GM23338 (cell line): ENCODE measurements at places on chromosomes 12 and 14.
A peak's percentile ranks its signal among the peaks of the same experiment; 100 is the strongest.

DNA sequence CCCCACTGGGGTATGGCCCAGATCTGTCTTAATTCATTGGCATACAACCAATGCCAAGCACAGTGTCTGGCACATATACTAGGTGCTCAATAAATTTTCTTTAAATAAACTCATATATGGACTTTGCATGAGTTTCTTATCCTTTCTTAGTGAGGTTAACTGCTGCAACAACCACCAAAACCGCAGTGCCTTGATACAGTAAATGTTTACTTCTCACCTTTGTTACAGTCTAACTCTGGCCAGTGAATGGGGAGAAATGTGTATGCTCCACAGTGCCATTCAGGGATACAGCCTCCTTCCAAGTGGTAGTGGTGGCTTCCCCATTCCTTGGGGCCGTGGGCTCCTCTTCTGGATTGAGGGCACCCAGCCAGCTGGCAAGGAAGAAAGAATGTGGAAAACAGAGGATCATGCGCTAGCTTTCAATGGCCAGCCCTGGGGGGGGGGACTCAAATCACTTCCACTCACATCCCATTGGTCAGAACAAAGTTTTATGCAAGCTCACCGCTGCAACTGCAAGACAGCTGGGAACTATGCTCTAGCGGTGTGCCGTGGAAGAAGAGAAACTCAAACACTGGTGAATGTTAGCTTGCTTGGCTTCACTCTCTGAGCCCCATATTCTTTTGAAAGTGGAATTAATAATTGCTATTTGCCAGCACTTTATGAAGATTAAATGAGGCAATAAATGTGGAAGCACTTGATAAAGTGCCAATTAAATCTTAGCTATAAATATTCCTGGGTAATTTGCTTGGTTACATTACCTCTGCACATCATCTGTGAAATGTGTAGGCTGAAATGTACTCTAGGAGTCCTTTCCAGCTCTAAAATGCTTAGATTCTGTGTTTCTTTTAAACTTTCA lies 51.0 kb upstream of the SOCS2 start:
- DNase-seq = peak; percentile 11

GRCh38 chr12:27550653-27550975 lies 26.6 kb downstream of the PPFIBP1 start:
- DNase-seq = no peak

DNA sequence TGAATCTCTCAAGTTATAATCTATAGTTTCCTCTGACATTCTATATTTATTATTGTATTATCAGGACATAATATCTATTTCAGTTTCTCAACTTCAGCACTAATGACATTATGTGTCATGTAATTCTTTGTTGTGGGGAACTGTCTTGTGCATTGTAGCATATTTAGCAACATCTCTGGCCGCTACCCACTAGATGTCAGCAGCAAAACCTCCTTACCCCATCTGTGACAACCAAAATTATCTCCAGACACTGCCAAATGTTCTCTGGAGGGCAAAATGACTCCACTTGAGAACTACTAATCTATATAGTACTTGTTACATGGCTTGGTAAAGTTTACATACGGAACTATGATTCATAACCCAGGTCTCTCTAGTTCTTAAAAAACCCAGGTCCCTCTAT lies 110.2 kb downstream of the RASSF9 start:
- DNase-seq = no peak

DNA sequence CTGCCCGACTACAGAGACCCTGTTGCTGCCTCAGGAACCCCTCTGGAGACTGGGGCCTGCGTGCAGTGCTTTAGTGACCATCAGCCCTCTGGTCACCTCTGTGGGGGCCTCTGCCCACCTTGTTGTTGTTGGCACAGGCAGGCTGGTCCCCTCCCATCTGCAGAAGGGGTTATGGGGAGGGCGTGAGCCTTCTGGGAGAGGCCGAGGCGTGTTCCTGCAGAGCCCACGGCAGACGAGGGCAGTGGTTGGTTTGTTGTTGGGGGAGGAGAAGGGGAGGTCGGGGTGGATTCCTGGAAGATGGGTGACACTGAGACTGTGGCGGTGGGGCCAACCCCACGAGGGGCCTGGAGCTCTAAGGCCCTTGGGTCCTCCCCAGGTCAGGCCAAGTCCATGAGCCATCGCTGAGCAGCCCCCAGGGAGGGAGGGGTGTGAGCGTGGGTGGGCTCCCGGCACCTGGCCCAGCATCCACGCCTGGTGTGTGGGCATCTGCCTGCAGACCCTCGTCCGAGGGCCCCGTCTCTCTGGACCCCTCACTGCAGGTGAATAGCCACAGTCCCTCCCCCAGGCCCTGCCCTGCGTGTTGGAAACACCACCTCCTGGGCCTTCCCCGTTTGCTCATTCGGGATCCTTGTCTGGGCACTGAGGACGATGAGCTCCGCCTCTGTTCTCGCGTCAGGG lies 23.6 kb downstream of the FBRSL1 start:
- DNase-seq = no peak

DNA sequence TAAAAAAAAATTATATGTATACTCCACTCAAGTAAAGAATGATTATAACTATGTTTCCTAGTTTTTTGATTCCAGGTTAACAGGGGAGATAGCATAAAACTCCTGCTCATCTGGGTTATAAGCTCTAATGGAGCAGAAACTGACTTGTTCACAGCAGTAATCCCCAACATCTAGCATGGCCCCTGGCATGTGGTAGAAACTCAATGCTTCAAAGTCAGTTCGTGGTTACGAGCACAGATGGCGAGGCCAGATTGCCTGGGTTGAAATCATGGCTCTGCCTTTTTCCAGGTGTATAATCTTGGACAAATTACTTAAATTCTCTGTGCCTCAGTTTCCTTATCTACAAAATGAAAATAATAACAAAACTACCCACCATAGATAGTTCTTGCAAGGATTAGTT lies 183.8 kb downstream of the TTC7B start:
- DNase-seq = no peak

DNA sequence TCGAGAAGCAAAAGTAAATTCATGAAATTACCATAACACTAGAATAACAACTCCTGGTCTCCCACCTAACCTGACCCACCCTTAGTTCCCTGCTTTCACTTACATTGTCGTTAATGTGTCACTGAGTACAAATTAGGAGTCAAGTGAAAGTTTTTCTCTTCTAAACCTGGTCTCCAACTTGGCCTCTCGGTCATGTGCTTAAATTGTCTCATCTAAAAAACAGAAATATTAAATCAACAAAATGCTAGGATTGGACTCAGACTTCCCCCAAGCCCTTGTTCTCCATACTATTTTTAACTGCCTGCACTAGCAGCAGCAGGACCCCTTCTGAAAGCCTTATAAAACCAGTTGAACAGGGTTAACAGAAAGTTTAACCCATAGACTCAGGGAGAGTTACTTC lies 1.8 kb upstream of the BTG1 start:
- no peak for DNase-seq

DNA sequence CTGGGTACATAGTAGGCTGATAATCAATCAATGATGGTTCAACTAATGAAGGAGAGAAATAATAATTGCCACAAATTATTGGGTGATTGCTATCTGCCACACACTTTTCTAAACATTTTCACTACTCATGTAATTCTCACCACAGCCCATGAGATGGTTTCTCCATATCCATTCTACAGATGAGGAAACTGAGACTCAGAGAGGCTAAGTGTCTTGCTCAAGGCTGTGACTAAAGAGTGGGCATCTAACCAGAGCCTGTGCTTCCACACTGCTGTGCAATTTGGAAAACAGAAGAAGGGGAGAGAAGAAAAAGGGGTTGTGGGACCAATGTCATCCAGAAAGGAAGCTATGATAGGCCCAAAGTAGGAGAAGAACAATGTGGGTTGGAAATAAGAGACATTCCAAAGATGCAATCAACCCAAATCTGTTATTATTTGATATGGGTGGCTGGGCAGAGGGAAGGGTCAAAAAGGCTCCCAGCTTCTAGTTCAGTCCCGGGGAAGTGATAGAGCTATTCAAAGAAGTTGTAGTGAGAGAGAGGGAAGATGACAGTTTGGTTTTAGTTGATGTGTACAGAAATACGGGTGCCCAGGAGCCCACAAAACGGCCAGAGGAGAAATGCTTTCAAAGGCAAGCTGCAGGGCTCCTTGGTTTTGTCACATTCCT lies 483 bp upstream of the NR1H4 start:
- no peak for DNase-seq

DNA sequence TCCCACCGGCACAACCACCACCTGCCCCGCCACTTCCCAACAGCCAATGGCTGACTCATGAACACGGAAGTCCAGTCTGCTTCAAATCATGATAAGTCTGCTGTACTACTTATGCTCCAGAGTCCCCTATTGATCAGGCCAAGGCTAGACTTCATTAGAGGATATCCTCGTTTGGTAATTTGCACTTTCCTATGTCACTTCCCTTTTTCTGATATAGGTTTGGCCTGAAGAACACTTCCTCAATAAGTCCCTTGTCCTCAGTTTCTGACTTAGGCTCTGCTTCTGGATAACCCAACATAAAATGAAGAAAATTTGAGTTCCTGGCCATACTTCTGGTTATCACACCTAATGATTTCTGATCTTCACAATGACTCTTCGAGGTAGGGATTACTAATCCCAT lies 45.3 kb downstream of the IFNG-AS1 start:
- no peak for DNase-seq
